ENCODE measurements at places on chromosomes 3 and 15.

- DNase-seq = no peak
Measured at GRCh38 chr3:99579246-99579645, 59.1 kb upstream of the COL8A1 start.

DNA sequence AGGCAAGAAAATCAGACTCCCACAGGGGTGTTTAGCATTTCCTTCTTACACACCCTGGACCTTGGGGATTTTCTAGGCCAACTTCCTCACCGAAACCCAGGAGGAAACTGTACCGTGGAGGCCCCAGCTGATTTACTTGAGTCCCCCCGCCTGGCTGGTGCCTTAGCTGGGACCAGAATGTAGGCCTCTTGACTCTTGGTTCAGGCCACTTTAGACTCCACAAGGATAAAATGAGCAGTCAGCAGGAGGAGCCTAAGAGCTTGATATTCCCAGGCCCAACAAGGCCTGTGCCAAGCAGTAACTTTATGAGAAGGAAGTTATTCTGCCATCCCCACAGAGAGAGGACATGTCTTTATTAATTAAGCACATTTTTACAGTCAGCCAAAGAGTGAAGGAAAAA, 4.6 kb upstream of the APBA2 start:
- DNase-seq = no peak

DNA sequence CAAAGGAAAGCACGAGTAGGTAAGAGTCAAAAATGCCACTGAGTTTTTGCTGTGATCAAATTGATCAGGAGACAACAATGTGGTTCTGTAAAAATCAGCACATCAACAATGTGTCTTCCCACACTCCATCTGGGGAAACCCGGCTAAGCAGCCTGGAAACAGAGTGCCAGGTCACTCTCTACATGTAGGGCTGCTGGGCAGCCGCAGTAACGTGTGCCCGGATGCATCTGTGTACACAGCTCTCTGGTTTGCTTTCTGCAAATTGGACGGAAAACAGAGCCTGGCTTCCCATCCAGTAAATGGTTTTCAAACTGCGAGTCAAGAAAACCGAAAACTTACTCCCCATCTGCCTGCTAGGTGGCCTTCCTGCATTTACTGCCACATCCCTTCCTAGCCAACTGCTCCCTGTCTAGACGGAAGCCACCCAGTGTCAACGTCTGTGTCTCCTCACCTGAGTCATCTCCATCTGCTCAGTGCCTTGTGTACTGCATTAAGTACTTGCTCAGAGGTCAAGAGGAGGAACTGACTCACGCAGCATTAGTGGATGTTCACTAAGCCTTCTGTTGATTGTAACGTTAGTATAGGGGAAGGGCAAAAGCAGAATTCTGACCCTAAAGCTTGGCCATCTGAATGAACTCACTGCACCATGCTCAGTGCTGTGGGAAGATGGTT, 124.1 kb downstream of the TJP1 start:
- DNase-seq = no peak

DNA sequence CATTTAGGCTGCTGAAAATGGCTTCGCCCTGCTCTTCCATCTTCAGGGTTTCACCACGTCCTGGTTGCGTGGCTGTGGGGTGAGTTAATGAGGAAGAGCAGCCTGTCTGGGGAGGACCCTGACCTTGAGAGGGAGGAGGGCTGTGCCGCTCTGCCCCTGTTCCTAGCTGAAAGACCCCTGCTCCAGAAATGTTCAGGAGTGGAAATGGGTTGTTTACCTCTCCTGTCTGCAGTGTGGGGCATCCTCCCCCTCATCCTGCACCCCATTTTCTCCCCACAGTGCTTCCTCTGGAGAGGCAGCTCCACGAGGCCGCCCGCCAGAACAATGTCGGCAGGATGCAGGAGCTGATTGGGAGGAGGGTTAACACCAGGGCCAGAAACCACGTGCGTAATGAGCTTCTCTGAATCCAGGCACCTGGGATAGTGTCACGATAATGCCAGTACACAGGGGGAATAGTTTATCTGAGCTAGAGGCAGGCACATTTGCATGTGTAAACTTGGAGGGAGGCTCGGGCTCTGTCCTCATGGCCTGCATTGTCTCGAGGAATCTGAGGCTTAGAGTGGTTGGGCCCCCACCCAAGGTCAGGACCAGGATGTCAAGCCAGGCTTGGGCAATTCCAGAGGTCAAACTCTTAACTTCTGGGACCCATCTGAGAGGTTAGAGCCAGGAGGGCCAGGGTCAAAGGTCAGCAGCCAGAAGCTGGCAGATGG, 4.0 kb downstream of the ANKDD1A start:
- no peak for DNase-seq

DNA sequence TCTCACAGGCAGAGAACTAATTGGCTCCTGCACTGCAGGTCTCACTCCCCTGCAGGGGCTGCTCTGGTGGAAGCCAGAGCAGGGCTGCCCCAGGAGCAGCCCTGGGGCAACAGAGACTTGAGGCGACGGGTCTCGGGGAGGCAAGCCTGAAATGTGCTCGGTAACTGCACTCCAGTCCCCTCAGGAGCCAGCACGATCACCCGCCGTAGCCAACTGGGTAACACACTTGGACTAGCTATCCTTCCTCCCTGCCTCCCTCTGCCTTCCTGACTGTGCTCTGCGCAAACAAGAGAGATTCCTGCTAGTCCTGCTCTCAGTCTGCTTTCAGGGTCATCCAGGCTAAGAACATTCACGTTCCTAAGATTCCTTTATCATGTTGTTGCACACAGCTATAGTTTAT, 140.7 kb upstream of the NSMCE3 start:
- DNase-seq = no peak

DNA sequence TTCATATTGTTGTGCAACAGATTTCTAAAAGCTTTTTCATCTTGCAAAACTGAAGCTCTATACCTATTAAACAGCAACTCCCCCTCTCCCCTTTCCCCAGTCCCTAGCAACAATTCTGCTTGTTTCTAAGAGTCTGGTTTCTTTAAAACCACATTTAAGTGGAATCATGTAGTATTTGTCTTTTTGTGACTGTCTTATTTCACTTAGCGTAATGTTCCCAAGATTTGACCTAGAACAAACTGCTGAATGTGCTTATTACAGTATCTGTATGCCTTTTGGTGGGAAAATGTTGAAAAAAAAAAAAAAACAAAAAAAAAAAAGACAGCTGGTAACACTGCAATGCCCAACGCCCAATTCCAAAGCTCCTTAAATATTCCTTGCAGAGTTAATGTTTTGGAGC, 19.5 kb upstream of the SPESP1 start:
- no peak for DNase-seq

DNA sequence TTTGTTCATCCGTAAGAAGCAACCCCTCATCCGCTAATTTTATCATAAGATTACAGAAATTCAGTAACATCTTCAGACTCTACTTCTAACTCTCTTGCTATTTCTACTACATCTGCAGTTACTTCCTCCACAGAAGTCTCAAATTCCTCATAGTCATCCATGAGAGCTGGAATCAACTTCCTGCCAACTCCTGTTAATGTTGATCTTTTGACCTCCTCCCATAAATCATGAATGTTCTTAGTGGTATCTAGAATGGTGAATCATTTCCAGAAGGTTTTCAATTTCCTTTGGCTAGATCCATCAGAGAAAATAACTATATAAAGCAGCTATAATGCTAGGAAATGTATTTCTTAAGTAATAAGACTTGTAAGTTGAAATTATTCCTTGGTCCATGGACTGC, 115.1 kb downstream of the TAFA4 start:
- no peak for DNase-seq

GRCh38 chr15:69666441-69666882, 213.8 kb downstream of the RPLP1 start:
- no peak for DNase-seq

DNA sequence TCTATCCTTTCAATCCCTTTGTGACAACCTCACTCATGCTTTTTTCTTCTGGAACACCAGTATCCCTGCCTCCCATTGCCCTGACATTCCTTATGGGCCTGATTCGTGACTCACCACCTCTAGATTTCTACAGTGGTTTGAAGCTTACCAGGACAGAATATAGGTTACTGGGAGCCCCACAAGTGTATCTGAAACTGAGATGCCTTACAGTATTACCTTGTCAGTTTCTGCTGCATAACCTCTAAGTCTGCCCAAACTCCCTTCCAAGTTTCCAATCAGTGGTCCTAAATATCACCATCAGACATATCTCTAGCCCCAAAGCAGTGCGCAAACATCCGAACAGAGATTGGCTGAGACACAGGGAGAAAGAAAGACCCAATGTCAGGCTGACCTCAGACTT, 5.6 kb downstream of the CPB1 start:
- DNase-seq = no peak

GRCh38 chr3:174441588-174442301, 417.4 kb upstream of the NAALADL2 start:
- DNase-seq = no peak

GRCh38 chr3:103181160-103181559, 746.3 kb downstream of the ZPLD1 start:
- DNase-seq = no peak

- DNase-seq = no peak
Measured at GRCh38 chr3:104388619-104389018, 978.1 kb upstream of the ALCAM start.

GRCh38 chr3:179829401-179829800, 176.6 kb downstream of the USP13 start:
- DNase-seq = no peak

- DNase-seq = no peak
Measured at GRCh38 chr3:178244733-178245709, 291.2 kb upstream of the KCNMB2 start.

- no peak for DNase-seq
Measured at GRCh38 chr3:129794311-129795185, 99.0 kb downstream of the TMCC1 start.

DNA sequence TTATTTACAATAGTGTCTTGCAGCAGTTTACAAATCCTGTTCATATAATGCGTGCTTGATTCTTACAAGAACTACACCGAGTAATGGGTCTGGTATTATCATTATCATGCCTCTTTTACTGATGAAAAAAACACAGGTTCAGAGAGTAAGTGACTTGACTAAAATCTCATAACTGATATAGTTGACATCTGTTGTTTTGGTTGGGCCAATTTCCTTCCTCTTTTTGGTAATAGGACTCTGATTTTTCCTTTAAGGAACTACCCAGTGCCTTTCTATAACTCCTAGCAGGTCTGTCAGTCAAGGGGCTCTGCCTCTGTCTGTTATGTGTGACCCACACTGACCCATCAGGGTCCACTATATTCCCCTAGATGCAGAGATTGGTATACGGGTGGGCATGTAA, 14.6 kb upstream of the BLOC1S6 start:
- DNase-seq = no peak

DNA sequence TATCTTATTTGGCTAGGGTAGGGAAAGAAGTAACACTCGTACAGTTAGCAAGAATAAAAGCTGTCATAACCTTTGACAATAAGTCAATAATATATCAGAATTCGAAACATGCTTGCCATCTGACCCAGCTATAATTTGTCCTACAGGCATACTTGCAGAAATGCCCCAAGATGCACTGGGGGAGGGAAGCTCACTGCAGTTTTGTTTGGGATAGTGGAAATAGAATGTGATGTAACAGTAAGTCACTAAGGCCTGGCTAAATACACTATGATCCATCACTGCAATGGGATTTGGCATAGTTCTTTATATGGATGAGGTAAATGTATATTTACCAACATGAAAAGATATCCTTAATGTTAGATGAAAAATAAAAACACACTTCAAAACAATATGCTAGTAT, 25.5 kb upstream of the TMOD3 start:
- no peak for DNase-seq

DNA sequence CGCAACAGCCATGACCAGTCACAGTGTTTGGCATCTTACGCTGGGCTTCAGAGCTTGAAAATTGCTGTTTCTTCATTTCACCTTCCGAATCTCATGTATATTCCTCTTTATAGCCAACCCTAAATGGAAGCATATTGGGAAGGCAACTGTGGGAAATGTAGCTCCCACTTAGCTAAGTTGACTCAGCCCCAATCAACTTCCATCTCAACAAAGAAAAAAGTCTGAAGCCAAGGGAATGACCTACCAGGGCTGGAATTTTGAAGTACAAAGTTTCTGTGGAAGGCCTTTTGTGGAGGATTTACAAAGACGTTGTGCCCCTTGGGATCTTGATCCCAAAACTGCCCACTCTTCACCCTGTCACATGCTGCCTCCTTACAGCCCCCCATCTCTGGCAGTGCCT, 85.2 kb upstream of the OXTR start:
- DNase-seq = no peak

DNA sequence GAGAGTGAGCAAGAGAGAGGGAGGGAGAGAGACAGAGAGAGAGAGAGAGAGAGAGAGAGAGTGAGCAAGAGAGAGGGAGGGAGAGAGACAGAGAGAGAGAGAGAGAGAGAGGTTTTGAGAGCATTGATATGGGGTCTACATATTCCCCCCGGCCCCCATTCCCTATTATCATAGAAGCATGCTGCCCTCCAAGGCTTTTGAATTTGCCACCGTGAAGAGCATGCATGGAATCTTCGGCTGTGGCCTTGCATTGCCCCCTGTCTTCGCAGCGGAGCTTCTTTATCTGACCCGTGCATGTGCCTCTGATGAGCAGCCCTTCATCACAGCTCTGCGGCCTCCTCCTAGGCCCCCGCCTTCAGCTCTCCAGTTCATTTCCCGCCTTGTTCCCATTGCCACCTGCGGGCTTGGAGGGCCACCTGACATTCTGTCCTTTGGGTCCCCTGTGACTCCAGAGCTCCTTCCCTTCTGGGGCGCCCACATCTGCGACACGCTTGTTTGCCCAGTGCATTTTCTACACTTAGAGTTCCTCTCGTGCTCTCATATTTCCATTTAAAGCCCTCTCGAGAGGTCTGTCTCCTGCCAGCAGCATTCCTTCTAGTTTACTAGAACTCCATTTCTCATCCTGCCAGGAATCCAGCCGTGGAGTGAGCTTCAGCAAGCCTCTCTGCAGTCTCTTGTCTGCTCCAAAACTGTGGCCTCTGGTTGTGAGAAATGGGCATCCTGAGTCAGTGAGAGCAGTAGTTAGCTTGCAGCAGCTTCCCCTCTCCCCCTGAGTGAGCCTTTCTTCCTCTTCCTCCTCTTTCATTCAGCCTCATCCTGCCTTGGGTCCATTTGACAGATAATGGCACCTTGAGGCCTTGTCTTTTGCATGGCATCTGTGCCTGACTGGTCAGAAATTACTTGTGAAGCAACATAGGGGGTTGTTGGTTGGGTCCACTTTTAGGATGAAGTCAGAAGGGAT, 25.3 kb downstream of the LPP start:
- no peak for DNase-seq

DNA sequence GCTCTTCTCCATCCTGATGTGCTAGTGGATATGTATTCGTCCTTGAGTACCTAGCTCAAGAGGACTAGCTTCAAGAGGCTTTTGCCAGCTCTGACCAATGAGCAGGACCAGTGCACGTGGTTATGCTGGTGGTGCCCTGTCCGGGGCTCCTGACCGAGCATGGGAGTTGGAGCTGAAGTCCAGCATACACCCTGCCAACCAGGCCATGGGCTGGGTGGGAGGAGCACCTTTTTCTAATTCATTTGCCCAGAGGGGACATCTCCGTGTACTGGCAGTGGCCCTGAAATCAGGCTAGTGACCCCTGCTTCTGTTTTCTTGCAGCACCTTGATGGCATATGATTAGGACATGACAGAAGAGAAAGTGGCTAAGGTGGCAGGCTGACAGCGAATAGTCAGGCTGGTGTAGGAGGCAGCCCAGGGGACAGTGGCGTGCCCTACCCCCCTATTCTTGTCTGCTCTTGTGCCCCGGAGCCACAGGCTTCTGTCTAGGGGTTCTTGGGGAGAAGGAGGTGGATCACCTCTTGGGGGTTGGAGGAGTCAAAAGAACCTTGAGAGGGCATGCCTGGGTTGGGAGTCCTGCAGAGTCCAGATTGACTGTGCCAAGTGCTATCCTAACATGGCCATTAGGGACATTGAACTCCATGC, 16.5 kb downstream of the PODXL2 start:
- no peak for DNase-seq

GRCh38 chr3:47612178-47612577, 33.5 kb upstream of the CSPG5 start:
- no peak for DNase-seq

- DNase-seq = no peak
Measured at GRCh38 chr3:16797831-16798230, 86.9 kb upstream of the PLCL2 start.

All from activated T-helper 9 cell treated with anti-CD3 and anti-CD28 coated beads, Interleukin-2, amount 50 U/mL, for 16 hours (primary cell).